Left renal pelvis (tissue), 4 donors: ENCODE measurements at places on chromosomes 6 and 20.
A peak's percentile ranks its signal among the peaks of the same experiment; 100 is the strongest.

DNA sequence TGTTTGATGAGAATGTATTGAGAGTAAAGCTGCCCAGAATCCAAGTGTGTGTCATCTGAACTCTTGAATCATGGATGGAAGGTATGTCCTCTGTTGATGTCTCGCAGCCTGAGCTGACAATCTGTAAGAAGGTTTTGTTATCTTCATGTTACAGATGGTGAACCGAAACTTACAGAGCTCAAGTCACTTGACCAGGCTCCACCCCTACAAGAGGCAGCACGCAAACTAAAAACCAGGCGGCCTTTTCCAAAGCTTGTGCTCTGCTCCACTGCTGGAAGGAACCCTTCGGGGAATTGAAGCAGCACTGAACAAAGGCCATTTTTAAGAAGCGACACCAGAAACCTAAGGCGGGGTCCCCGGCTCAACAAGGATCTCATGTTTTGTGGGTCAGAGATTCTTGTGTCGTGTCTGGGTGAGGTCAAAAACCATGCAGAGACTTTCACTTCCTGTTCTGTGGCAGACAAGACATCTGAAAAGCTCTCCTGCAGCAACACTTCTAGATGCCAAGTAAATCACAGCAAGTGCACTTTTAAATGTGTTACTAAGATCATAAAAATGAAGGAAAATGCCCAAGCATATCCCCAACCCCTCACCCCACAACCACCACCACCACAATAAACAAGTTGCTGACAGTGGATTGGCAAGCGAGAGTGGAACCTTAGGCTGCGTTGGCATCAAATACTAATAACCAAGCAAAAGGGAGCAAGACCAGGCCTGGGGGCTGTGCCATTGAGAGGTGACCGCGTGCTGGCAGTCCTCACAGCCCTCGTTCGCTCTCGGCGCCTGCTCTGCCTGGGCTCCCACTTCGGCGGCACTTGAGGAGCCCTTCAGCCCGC lies 27.3 kb downstream of the NQO2 start:
- no peak for DNase-seq

DNA sequence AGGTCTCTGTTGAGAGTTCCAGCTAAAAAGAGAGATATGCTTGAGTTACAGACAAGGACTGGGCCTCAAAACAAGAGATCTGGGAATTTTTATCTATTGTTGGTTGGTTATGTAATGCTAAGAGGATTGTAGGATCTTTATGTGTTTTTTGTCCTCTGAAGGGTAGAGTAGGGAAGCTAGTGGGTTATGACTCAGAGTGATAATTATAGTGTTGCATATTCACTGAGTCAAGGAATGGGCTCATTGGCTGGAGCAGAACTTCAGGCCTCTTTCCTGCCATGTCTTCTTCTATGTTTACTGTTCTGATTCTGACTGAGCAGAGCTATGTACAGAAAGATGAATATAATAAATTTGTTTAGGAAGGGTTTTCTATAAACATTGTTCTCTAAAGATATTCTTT lies 66.1 kb upstream of the NOX3 start:
- DNase-seq = no peak

DNA sequence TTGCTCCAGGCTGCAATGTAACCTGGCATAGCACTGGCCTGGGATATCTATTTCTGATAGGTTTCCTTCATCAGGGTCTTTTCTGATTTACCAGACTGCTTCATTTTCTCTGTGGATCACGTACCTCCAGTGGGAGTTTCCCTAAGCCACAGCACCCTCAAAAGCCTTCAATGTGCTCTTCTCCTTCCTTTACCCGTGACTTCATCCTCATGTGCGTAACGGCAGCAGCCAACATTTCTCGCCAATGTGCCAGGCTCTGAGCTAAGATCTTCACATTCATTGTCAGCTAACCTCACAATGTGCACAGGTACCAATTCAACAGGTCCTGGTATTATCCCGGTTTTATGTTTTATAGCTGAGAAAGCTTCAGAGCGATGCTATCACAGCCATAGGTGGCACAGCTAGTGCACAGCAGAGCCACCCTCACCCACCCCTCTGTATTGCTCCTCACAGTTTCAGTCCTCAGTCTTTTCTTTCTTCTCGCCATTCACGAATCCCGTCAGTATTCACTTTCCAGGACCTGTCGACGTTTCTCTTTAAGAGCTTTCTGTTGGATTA lies 58.2 kb downstream of the TNFAIP3 start:
- no peak for DNase-seq

- no peak for DNase-seq
Observed at GRCh38 chr20:33629533-33629932, 32.6 kb upstream of the C20orf144 start.

DNA sequence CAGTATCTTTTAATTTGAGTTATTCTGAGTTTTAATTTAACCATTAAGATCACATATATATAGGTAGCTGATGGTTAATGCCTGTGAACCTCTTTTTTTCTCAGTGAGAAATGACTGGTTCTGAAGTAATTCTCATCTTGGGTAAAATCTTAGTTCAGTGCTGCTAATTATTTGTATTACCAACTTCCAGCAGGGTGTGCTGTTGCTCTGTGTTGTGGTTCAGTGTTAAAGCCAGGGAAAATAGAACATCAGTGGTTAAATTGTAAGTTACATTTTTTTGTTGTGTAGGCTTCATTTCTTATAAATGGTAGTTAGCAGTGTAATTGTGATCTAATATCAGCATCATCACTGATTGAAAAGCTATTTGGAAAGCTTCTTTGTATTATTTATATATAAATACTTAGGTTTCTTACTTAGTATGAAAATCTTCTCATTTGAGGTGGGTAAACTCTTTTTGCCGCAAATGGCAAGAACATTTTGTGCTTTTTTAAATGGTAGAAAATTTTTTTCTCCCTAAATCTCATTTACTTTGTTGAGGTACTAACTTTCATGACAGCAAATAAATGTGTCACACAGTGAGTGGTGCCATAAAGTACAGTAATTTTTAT lies 43.7 kb downstream of the CDC5L start:
- DNase-seq = peak; percentile 36

DNA sequence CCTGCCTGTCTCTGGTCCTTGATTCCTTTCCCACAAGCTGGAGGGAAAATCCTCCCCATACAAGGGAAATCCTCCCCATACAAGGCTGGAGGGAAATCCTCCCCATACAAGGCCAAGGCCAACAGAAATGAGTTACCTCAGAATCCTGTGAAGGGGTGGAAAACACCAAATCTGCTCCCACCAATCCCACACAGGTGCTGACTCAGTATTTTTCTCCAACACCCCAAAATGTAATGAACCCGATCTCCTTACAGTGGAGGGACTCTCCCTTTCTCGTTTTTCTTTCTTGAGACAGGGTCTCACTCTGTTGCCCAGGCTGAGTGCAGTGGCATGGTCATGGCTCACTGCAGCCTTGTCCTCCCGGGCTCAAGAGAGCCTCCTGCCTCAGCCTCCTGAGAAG lies 6.3 kb downstream of the SNHG17 start:
- no peak for DNase-seq

DNA sequence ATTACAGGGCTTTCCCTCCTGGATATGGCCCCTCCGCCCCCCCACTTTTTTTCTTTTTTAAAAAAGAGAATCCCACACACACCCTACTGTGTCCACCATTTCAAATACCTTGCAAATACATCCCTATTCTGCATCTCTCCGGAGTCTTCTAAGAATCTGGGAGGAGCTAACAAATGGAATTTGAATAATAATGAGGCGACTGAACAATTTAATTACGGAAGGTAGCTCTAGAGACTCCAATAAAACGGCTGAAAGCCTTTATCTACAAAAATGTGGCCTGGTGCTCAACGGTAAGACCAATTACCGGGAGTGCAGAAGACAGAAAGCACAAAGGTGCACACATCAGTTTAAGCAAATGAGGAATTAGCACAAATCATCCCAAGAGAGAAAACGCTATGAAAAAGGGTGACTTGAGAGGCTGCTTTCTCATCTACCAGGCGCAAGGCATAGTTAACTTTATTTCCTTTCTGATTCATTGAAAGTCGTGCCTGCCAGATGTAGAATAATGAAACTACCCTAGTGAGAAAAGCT lies 1.8 kb downstream of the RRAGD start:
- no peak for DNase-seq

DNA sequence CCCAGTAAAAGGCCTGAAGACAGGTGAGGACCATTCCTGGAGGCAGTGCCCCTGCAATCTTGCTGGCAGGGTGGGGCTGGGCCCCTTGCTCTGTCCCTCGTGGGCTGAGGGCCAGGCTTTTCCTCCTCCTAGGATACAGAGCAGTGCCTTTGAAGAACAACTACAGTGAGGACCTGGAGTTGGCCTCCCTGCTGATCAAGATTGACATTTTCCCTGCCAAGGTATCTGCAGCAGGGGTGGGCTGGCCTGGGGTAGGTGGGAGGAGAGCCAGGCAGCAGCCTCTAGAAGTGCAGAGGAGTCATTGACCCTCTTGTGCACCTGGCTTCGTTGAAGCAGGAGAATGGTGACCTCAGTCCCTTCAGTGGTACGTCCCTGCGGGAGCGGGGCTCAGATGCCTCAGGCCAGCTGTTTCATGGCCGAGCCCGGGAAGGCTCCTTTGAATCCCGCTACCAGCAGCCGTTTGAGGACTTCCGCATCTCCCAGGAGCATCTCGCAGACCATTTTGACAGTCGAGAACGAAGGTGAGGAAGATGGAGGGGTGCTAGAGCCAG lies 36.5 kb downstream of the PLCG1 start:
- no peak for DNase-seq

GRCh38 chr20:15257569-15257870 lies 920.1 kb upstream of the FLRT3 start:
- no peak for DNase-seq

GRCh38 chr20:22379472-22379871 lies 204.9 kb downstream of the FOXA2 start:
- DNase-seq = no peak

GRCh38 chr20:49859807-49860206 lies 47.2 kb downstream of the SLC9A8 start:
- DNase-seq = no peak

- no peak for DNase-seq
Observed at GRCh38 chr6:37521674-37522073, 22.0 kb upstream of the CCDC167 start.

GRCh38 chr6:4401408-4402368 lies 266.3 kb upstream of the ECI2 start:
- no peak for DNase-seq

GRCh38 chr20:55009066-55009465 lies 533.7 kb downstream of the DOK5 start:
- no peak for DNase-seq

GRCh38 chr20:36336954-36337704 lies 31.0 kb downstream of the DLGAP4 start:
- no peak for DNase-seq

DNA sequence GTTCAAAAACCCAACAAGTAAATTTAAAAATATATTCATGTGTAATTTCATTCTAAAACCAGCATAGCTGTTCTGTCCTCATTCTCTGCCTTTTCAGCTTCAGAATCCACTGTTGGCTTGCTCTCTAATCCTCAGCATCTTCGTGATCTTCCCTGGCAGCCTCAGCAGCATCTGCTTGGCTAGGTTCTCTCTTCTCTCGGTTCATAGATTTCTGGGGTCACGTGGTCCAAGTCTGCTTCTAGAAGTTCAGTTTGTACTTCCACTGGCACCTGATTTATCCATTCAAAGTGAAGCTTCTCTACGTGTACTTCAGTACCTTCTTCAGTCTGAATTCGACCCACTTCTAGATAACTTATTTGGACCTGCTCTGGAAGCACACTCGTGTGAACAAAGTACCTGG lies 245.7 kb downstream of the EPM2A start:
- no peak for DNase-seq

GRCh38 chr20:32563311-32564272 lies 21.5 kb downstream of the NOL4L start:
- no peak for DNase-seq

GRCh38 chr6:129189266-129189665 lies 306.3 kb downstream of the LAMA2 start:
- no peak for DNase-seq

- no peak for DNase-seq
Observed at GRCh38 chr20:45140836-45141235, 16.6 kb upstream of the WFDC12 start.

GRCh38 chr20:44858606-44859360 lies 26.7 kb upstream of the YWHAB start:
- DNase-seq = peak; percentile 19

DNA sequence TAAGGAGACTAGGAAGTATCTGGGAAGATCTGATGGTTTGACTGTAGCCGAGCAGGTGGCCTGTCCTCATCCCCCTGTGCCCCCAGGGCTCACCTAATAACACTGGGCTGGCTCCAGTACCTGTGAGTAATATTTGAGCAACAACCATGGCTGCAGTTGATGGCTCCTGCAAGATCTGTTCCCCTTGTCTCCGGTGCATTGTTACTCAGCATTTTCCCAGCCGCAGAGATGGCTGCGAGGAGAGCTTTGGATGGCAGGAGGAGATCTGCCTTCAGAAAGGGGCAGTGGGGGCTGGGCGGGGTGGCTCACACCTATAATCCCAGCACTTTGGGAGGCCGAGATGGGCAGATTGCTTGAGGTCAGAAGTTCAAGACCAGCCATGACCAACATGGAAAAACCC lies 39.3 kb downstream of the PTK7 start:
- DNase-seq = no peak

- DNase-seq = no peak
Observed at GRCh38 chr6:33143113-33143770, 49.0 kb downstream of the COL11A2 start.

DNA sequence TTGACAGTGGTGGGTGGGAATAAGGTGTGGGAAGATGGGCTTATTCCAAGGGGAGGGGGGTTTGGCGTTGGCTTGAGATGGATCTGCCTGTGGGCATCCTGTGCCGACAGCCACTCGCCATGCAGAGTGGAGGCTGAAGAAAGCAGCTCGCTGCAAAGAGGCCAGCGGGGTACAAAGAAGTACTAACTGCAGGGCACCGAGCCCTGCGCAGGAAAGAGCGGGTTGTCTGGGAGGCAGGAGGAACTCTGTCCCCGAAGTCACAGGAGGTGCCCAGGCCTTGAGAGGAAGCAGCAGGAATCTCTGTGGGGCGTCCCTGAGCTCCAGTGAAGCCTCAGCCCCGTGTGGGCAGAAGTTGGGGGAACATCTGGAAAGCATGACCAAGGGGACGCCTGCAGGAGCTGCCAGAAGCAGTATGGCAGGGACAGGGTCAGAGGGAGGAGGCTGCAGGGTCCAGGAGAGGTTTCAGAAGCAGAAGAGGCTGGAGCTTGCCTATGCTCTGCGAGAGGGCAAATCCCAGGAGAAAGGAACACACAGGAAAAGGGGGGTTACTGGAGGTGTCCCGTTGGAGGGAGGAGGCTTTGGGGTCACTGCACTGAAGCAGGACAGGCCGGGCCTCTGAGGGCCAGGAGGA lies 77.2 kb downstream of the THBS2 start:
- DNase-seq = no peak

GRCh38 chr20:39298121-39298520 lies 336.0 kb downstream of the DHX35 start:
- no peak for DNase-seq

- DNase-seq = no peak
Observed at GRCh38 chr20:44702776-44703175, 12.4 kb upstream of the CCN5 start.
